ENCODE measurements at places on chromosomes 3 and 15. TPM values are rescaled to one million over a fixed set of nuclear protein-coding genes. Genes with fewer than 3 reads are reported as not detected.

GRCh38 chr3:10426346-10427220, 78.8 kb downstream of the ATP2B2 start:
- no peaks in the 10 kb centered on the region for H3K27me3 ChIP-seq
- peaks cover 14% of the 10 kb centered on the region for H3K4me1 ChIP-seq
- DNase-seq: no peak
- no peak overlapping the region for H3K27ac ChIP-seq

GRCh38 chr3:94440767-94441493, 378.1 kb downstream of the NSUN3 start:
- H3K27me3 ChIP-seq: no peaks in the 10 kb centered on the region
- no peak overlapping the region for H3K4me3 ChIP-seq
- no peak for DNase-seq

DNA sequence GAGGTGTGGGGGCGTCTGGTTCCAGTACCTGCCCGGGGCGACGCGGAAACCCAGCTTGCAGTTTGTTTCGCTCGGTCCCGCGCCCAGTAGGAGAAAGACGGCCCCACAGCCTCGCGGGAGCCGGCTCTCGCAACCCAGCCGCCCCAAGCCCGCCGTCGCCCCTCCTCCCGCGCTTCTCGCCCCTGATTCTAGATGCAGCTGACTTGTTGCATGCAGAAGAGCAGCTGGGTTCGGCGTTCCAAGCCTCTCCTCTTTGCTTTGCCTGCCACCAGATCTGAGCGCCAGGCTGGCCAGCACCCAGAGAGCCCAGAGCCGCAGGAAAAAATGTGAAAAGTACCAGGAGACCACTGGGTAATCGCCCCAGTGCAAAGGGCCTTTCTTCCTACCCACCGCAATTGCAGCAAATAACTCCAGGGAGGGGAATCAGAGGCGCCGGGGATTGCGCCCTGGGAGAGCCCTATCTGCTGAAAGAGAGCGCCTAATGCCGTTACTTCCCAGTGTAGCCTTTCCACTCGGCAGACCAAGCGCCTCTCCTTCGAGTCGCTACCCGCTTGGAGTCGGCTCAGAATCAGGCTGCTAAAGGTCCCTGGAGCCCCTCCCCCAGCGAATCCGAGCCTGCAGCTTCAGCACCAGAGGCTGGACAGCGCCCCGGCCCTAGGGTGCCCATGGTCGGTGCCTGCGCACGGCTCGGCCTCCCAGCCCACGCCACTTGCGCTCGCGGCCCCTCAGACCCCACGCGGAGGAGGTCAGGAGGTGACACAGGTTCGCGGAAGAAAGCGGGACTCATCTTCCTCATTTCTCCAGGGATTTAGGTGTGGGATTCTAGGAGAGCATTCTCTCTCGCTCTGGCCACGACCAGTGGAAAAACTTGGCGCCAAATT, 15.7 kb upstream of the AEN start:
- no peak for DNase-seq
- peaks cover 10% of the 10 kb centered on the region for H3K27me3 ChIP-seq
- peaks cover 35% of the 10 kb centered on the region for H3K4me1 ChIP-seq
- peak overlapping the region; percentile 62 for H3K4me3 ChIP-seq
- peak overlapping the region; percentile 79 for H3K27ac ChIP-seq
- peaks cover under 1% of the 10 kb centered on the region for H3K36me3 ChIP-seq

DNA sequence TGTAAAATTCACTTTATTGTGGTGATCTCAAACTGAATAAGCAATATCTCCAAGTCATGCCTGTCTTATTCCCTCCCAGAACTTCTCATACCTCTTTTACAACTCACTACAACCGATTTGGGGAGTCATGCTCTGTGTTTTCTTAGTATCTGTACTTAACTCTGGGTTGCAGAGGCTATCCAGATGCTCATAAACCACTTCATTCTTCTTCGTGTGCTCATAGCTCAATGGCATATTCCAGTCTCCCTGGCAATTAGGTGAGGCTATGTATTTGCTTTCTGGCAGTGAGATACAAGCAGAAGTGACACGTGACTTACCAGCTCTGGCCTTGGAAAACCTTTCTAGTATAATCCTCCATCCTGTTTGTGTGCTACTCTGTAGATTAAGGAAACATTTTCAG, 360.9 kb downstream of the ZNF385D start:
- H3K4me1 ChIP-seq: no peaks in the 10 kb centered on the region
- no peaks in the 10 kb centered on the region for H3K36me3 ChIP-seq
- H3K27ac ChIP-seq: no peak overlapping the region
- no peak overlapping the region for H3K4me3 ChIP-seq

DNA sequence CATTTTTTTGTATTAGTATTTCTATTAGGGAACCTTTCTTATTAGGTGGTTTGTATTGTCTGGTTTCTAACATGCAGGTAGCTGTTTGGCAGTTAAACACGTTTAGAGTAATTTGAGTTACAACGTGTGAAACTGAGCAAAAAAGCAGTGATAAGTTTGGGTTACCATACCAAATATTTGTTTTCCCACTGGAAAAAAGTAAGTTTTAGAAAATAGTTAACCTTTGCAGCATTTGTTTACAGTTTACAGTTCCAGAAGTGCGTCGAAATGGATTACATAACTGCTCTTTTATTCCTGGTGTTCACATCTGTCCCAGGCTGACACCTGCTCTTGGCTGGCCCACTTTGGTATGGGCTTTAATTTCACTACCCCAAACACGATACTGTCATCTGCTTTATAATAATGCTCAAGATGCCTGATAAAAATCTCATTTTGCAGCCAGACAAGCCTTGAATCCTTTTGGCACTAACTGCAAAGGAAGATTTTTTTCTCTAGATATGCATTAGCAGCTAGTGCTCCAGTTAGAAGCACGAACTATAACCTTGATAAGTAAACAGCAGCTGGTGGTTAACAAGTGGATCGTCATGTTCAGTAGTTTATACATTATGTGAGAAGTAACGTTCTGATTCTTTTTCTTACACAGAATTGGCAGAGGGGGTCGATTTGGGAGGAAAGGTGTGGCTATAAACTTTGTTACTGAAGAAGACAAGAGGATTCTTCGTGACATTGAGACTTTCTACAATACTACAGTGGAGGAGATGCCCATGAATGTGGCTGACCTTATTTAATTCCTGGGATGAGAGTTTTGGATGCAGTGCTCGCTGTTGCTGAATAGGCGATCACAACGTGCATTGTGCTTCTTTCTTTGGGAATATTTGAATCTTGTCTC, 5.3 kb downstream of the EIF4A2 start:
- no peak overlapping the region for H3K27ac ChIP-seq
- no peak overlapping the region for H3K4me3 ChIP-seq
- no peaks in the 10 kb centered on the region for H3K27me3 ChIP-seq
- H3K4me1 ChIP-seq: peaks cover 4% of the 10 kb centered on the region
- peaks cover 26% of the 10 kb centered on the region for H3K36me3 ChIP-seq
- no peak for DNase-seq

- H3K4me3 ChIP-seq: no peak overlapping the region
- no peak for DNase-seq
- no peak overlapping the region for H3K27ac ChIP-seq
- peaks cover 6% of the 10 kb centered on the region for H3K4me1 ChIP-seq
- no peaks in the 10 kb centered on the region for H3K27me3 ChIP-seq
Observed at GRCh38 chr15:66219339-66219738, 34.2 kb downstream of the MEGF11 start.

DNA sequence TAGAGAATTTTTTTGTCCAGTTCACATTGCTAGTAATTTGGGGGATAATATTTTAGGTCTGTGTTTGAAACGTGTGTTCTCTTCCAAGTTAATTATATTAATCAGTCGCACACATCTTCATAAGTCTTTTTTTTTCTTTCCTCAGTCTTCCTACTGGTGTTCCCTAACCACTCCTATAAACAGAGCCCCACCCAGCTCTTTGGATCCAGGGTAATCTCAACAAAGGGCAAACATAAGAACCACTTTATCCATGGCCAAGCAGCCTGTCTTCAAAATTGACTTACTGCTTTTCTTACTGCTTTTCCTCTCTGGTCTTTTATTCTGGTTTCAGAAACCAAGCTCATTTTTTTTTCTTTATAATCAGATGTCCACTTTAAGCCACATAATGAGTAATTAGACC, 266.8 kb upstream of the NECTIN3 start:
- no peaks in the 10 kb centered on the region for H3K4me1 ChIP-seq
- no peak for DNase-seq
- no peaks in the 10 kb centered on the region for H3K27me3 ChIP-seq
- no peaks in the 10 kb centered on the region for H3K36me3 ChIP-seq

- peaks cover 3% of the 10 kb centered on the region for H3K4me1 ChIP-seq
- no peaks in the 10 kb centered on the region for H3K36me3 ChIP-seq
- H3K27ac ChIP-seq: no peak overlapping the region
- DNase-seq: no peak
Observed at GRCh38 chr3:138850151-138850550, 15.4 kb upstream of the PIK3CB start.

DNA sequence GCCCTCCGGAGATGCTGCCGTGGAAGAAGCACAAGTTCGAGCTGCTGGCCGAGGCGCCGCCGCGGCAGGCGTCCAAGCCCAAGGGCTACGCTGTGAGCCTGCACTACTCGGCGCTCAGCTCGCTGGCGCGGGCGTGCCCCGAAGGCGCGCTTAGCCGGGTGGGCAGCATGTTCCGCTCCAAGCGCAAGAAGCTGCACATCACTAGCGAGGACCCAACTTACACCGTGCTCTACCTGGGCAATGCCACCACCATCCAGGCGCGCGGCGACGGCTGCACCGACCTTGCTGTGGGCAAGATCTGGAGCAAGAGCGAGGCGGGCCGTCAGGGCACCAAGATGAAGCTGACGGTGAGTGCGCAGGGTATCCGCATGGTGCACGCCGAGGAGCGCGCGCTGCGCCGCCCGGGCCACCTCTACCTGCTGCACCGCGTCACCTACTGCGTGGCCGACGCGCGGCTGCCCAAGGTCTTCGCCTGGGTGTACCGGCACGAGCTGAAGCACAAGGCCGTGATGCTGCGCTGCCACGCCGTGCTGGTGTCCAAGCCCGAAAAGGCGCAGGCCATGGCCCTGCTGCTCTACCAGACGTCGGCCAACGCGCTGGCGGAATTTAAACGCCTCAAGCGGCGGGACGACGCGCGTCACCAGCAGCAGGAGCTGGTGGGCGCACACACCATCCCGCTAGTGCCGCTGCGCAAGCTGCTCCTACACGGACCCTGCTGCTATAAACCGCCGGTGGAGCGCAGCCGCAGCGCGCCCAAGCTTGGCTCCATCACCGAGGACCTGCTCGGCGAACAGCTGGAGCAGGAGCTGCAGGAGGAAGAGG, 1.3 kb downstream of the FAM43A start:
- peaks cover 38% of the 10 kb centered on the region for H3K27me3 ChIP-seq
- no peak for DNase-seq
- peaks cover 40% of the 10 kb centered on the region for H3K4me1 ChIP-seq
- H3K36me3 ChIP-seq: no peaks in the 10 kb centered on the region

GRCh38 chr3:176505878-176506621, 691.2 kb downstream of the TBL1XR1 start:
- no peak overlapping the region for H3K27ac ChIP-seq
- H3K4me1 ChIP-seq: no peaks in the 10 kb centered on the region
- DNase-seq: no peak

- H3K36me3 ChIP-seq: no peaks in the 10 kb centered on the region
- no peak for DNase-seq
- no peaks in the 10 kb centered on the region for H3K4me1 ChIP-seq
- no peak overlapping the region for H3K27ac ChIP-seq
Observed at GRCh38 chr3:30457726-30458125, 148.7 kb upstream of the TGFBR2 start.

GRCh38 chr3:157785102-157785826, 282.0 kb upstream of the VEPH1 start:
- H3K36me3 ChIP-seq: no peaks in the 10 kb centered on the region
- H3K4me1 ChIP-seq: peaks cover 5% of the 10 kb centered on the region
- H3K27ac ChIP-seq: peak overlapping the region; percentile 55
- H3K4me3 ChIP-seq: no peak overlapping the region

GRCh38 chr3:87191175-87191574, 35.9 kb upstream of the CHMP2B start:
- no peaks in the 10 kb centered on the region for H3K27me3 ChIP-seq
- no peak for DNase-seq
- no peaks in the 10 kb centered on the region for H3K4me1 ChIP-seq
- no peaks in the 10 kb centered on the region for H3K36me3 ChIP-seq

The BTLA gene
- total RNA-seq: 0.10 TPM

The CHRM5 gene
- total RNA-seq: 3.9 TPM
